HAP-1 (cell line): ENCODE measurements at places on chromosomes 4 and X.

GRCh38 chr4:685679-686412, 3.1 kb downstream of the SLC49A3 start:
- peak; percentile 9 for DNase-seq

- DNase-seq, result no peak
Observed at GRCh38 chrX:72392042-72392441, 86.3 kb upstream of the CITED1 start.

DNA sequence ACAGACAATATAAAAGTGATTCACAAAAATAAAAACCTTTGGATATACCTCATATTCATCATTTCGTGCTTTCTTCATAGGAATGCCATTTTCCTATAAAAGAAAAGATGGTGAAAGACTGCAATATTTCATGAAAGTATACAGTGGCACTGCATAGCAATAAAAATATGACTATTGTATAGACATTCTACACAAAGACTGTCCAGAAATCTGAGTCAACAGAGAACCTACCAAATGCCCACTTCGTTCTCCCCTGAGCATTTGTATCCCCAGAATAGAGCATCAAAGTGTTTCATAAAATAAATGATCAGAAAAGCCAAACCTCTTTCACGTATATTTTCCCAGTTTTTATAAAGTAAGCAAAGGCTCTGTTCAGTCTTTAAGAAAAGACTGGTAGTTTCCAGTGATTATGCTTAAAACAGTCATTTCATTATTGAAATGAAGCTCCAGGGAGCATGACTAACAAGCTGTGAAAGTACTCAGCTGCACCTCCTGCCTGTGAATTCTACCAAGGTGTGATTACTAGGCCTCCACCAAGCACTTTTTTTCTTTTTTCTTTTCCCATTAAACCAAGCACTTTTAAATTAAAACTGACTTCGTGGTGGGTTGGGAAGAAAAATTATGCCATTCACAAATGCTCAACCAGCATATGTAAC, 20.2 kb downstream of the PPA2 start:
- DNase-seq, result no peak

DNA sequence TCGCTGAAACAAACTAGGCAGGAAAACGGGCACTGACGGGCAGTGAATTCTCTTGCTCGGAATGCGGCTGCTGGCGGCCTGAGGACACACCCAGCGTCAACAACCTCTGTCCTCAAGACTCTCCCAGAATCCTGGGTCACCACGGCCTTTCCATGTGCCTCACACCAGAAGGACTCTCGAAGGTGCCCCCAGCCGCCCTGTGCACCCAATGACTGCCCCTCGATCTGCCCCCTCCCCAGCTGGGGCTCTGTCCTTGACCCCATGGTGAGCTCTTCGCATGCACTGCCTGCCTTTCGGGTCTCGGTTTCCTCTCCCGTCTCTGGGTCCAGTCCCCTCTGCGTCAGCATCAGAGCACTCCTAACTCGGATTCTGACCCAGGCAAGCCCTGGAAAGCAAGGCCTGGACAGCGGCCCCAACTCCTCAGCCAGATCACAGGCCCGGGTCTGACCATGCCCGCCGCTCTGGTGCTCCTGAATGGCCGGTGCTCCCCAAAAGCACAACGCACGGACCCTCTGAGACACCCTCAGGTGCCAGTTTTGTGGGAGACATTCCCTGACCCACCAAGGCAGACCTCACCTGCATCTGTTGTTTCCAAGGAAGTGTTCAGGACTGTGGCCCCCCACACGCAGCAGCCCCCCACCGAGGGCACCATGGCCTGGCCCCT, 56.0 kb downstream of the ACOX3 start:
- DNase-seq, result no peak

DNA sequence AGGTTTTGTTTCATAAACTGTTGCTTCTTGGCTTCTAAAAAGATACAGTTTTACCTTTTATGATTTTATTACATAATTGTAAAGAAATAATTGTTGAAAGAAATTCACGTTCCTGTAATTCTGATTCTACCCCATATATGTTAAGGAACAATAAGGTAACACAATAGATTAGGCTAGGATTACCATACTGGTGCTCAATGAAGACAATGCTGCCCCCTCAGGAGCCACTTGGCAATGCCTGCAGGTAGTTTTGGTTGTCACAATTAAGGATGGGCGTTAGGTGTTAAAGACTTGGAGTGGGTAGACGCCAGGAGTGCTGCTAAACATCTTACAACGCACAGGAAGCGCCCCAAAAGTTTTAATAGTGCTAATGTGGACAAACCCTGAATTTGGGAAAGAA, 133.2 kb downstream of the NLGN4X start:
- peak; percentile 10 for DNase-seq

- no peak for DNase-seq
Observed at GRCh38 chr4:72084587-72085011, 52.8 kb downstream of the NPFFR2 start.

- DNase-seq, result no peak
Observed at GRCh38 chrX:49233176-49233575, at the start of gene CACNA1F. TSS of gene CACNA1F (minus strand) at chrX:49233340. CDS start at chrX:49233309, 31 bp downstream.
